ENCODE measurements at places on chromosomes 1 and 21.

- DNase-seq = no peak
Measured at GRCh38 chr1:111736548-111737215, 2.5 kb downstream of the INKA2 start.

DNA sequence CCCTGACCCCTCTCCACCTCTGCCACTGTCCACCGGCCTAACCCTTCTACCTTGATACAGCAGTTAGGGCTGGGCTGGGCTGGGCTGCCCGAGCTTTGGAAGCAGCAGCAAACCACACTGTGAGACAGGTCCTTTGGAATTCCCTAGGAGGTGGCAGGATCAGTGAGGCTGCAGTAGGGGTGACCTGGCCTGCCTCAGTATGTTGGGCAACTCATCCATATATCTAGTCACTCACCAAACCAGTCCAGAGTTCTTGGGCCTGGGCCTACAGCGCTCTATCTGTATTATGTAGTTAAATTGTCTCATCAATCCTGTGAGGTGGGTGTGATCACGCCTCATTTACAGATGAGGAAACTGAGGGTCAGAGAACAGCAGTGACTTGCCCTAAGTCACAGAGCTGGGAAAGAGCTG lies 13.3 kb upstream of the SYNC start:
- no peak for DNase-seq

DNA sequence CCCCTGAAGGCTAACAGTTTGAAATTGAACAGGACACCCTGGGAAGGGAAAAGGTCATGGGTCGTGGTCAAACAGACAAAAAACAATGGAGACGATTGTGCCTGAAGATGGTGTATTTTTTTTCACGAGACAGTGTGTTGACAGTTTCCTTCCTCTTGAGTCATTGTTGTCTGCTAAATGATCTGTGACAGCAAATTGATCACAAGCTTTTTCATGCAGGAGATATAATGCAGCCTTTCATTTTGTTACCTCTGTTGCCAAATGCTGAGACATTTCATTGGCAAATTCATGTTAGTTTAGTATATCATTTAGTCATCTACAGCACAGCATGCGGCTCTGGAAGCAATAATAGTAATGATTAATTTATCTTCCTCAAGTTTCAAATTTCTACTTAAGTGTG lies 27.7 kb downstream of the UBE2U start:
- DNase-seq = no peak

DNA sequence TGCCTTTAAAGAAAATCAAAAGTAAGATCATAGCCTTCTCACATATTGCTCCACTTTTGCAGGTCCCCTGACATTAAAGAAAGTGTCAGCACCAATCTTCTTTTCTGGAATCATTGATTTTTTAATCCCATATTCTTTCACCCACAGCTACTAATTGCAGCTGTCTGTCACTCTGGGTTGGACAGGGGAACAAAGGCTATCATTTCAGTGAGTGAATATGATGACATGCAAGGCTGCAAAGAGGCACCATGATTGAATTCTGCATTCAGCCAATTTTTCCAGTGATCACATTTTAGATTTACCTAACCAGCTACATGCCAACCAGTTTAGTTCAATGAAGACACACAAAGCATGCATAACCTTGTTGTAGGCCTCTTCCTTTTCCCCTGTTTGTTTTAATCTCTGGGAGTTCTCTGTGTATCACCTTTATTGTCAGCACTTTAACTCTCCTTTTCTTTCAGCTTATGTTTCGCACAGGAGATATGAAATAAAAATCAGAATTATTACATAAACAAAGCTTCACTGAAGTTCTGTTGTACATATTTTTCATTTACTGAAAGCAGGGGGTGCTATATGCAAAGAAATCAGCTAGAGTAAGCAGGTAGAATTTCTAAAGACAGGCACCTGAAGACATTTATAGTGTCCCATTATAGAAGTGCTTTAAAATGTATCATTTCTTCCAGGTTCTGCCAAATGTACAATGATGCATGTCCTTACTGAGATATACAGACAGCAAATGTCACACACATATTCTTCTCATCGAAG lies 584.8 kb downstream of the PLA2G4A start:
- DNase-seq = no peak

DNA sequence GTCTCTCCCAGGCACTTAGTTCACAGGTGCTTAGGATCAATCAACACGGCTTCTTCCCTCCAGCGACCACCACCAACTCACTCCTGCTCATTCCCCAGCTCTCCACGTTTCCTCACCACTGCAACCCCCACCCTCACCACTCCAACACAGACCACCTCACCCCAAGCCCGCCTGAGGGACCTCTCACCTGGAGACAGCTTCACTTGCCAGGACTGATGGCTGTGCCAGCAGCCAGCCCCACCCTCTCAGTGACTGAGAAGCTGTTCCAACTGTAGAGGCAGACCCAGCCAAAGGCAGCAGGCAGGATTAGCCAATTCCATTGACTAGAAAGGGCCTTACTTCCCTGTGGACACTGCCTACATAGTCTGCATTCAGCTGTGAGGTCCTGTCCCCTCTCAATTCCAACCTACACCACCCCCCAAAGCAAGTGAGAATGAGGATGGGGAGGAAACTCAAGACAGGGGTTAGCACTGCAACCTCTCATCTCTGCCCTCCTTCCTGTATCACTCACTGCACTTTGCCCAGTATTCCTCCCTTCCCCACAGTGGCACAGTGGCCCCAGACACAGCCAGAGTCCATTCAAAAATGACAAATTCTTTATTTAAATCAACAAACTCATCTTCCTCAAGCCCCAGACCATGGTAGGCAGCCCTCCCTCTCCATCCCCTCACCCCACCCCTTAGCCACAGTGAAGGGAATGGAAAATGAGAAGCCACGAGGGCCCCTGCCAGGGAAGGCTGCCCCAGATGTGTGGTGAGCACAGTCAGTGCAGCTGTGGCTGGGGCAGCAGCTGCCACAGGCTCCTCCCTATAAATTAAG lies 7.6 kb downstream of the TAGLN2 start:
- no peak for DNase-seq

- no peak for DNase-seq
Measured at GRCh38 chr1:10979483-10979920, 33.0 kb upstream of the TARDBP start.

DNA sequence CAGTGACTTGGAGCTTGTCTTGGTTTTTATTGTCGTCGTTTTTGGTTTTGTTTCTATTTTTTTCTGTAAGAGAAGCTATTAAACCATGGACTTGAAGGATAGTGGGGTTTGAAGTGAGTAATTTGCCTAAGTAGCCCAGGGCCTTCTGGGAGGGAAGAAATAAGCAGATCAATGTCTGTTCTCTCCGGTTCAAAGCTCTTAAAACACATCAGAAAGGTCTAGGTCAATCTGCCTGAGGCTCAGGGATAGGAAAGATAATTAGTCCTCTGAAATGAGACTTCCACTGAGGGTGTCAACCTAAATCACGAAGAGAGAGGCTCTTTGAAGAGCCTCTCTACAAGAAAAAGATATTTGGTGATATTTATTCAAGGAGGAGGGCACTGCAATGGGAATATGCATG lies 178.0 kb downstream of the MATN1 start:
- no peak for DNase-seq

DNA sequence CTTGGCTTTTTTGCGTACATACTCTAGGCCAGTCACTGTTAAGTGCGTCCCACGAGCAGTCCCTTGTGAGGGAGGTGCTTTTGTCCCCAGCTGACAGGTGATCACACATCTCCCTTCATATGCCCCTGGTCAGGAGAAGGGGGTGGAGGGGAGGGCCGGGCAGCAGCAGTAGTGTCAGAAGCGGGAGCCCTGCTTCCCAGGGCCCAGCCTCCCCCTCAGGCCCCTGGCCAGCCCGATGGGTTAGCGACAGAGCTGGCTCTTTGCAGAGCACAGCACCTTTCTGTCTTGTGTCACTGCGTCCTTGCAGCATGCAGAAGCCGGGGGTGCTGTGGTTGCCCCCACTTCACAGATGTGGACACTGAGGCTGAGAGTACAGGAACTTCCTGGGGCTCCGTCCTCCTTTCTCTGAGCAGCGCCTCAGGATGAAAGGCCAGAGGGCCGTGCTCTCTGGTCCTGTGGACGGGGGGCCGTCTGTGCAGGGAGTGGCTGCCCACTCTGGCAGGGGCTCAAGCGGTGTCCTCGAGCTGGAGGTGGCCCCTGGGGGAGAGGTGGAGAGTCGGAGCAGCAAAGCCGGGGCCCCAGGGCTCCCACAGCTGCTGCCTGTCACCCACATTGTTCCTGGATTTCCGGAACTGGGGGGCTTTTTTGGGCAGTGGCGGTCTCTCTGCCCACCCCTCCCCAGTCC lies 5.9 kb downstream of the TMEM201 start:
- no peak for DNase-seq

GRCh38 chr1:38451541-38451993 lies 405.0 kb upstream of the POU3F1 start:
- DNase-seq = no peak

DNA sequence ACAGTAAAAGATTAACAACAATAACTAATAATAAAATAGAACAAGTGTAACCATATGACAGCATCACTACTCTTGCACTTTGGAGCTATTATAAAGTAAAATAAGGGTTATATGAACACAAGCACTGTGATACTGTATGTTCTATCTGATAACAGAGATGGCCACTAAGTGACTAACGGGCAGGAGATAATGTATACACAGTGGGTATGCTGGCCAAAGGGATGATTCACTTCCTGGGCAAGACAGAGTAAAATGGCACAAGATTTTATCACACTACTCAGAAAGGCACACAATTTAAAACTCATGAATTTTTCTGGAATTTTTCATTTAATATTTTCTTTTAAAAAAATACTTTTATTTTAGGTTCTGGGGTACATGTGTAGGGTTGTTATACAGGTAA lies 12.3 kb downstream of the SLC9C2 start:
- no peak for DNase-seq

DNA sequence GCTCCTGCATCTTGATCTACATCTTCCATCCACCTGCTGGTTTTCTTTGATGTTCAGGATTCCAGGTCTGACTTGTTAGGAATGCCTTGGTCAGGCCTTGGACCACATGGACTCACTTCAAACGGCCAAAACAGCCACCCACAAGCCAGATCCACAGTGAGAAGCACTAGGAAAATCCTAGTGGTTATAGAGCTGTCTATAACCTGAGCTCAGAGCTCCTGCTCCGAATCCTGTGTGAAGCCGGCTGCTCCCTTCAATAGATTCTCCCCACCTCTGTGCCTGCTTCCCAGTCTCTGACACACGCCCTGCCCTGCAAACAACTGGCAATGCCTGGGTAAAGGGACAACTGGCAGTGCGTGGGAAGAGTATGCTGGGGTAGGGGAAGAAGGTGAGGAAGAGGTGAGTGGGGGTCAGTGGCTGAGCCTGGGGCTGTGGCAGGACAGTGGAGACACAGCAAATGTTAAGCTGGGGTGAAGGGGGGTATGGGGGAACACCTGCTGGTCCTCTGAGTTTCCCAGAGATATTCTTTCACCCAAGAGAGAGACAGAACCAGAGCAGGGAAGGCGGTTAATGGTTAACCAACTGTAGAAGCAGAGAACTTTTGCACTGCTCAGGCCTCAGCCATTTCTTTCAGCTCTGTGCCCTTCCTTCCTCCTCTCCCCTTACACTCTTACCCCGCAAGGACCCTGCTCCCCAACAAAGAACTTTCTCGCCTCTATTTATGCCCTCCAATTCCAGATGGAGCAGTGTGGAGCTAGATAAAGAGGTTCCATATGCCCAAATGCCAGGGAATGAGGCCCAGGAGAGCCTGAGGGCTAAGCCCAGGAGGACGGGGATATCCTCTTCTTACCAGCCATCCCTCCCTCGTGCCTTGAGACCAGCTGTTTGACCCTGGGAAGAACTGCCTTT lies 4.5 kb downstream of the PLXNA2 start:
- DNase-seq = no peak

DNA sequence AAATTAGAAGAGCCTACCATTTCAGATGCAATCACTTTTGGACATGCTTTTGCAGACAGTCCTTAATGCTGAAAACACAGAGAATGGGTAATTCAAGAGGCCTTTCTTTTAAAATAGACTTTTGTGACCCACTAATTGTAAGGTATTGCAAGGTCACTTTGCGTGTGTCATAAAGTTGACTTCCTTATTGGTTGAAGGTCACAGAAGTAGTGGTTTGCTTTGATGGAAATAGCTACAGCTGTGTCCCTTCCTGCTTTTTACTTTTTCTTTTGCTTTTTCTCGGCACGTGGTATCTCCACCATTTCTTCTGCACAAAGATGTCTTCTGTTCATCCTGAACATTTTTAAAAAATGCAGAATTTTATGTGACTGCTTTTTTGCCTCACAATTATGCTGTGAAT lies 146.8 kb downstream of the DYRK1A start:
- DNase-seq = no peak
